ENCODE measurements at places on chromosomes 6 and 20.

- no peak for DNase-seq
Measured at GRCh38 chr20:41300383-41300782, 17.1 kb downstream of the ZHX3 start.

GRCh38 chr6:145375502-145375901 is 359.8 kb downstream of the EPM2A start:
- no peak for DNase-seq

GRCh38 chr6:30102414-30102969 is 10.4 kb downstream of the TRIM31 start:
- DNase-seq: no peak

- no peak for DNase-seq
Measured at GRCh38 chr20:45695496-45695895, 6.3 kb upstream of the WFDC13 start.

GRCh38 chr20:24724982-24725533 is 224.0 kb upstream of the CST7 start:
- no peak for DNase-seq

DNA sequence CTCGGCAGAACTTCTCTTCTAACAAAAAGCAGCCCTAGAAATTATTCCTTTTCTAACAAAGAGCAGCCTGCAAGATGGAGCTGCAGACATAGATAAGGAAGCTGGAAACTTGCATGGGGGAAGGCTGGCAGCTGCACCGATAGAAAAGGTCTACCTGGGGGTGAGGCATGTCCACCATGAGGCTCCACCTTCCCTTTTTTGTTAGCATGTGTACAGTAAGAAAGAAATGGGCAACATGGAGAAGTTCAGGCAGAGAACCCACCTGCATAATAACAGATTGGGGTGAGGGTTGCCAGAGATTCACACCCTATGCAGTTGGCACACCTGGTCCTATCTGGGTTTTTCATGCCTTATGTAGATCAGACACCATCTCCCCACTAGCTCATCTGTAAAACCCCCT is 25.4 kb downstream of the ZNF311 start:
- DNase-seq: no peak

DNA sequence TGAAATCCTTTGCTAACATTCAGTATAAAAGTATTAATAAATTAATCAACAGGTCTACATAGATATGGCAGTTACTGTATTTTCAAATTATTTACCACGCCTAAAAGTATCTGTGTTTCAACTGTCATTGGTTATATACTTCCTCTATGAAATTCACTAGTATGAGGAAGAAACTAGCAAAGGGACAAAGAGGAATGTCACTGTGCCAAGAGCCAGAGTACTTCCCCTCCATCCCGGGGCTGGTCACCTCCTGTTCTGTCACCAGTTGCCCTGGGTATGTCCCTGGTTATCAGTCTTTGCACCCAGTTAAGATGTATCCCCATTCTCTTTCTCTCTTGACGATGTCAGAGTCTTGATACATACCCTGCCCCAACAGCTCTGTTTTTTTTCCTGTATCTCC is 476.8 kb upstream of the SOX4 start:
- DNase-seq: no peak

- no peak for DNase-seq
Measured at GRCh38 chr20:54190217-54190616, 16.4 kb upstream of the CYP24A1 start.

GRCh38 chr6:70282919-70283461 is 19.9 kb downstream of the COL9A1 start:
- DNase-seq: no peak

- no peak for DNase-seq
Measured at GRCh38 chr20:18164356-18164755, 26.7 kb downstream of the KAT14 start.

GRCh38 chr6:137800762-137801161 is 66.3 kb upstream of the TNFAIP3 start:
- no peak for DNase-seq

DNA sequence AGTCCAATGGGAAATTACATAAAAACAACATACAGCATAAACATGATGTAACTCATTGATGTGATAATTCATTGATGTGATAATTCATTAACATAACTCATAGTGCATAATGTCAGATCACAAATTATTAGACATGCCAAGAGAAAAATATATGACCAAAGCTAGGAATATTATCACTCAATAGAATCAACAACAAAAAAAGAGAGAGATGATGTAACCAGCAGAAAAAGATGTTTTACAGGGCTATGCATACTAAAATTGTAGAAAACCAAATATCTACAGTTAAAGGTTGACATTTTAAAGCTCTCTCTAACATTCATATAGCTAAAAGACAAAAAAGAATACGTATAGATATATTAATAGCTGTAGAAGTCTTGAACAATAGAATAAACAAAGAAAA is 1067.2 kb upstream of the ADGRB3 start:
- no peak for DNase-seq

DNA sequence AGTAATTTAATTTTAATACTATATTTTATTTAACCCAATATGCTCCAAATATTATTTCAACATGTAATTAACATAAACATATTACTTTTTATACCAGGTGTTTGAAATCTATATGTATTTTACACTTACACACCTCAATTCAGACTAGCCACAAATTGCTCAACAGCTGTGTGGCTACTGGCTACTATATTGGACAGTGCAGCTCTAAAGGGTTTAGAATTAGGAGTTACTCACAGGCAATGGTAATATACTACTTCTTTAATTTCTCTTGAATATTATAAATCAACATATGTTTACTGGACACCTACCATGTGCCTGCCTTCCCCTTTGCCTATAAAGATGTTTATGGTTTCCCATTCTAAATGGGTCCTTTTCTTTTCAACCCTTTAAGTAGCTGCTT is 2.3 kb downstream of the MTRF1L start:
- DNase-seq: no peak

- DNase-seq: peak; percentile 53
Measured at GRCh38 chr6:44126320-44127149, 717 bp downstream of the MRPL14 start.

GRCh38 chr6:139198529-139199288 is 63.8 kb downstream of the HECA start:
- DNase-seq: no peak

GRCh38 chr6:114312931-114313330 is 29.9 kb downstream of the HS3ST5 start:
- no peak for DNase-seq

GRCh38 chr6:90131614-90132423 is 164.8 kb downstream of the BACH2 start:
- DNase-seq: no peak

- DNase-seq: peak; percentile 53
Measured at GRCh38 chr20:667351-668034, 8.1 kb downstream of the SCRT2 start.

- DNase-seq: no peak
Measured at GRCh38 chr6:47109281-47109680, 67.1 kb upstream of the ADGRF1 start.

DNA sequence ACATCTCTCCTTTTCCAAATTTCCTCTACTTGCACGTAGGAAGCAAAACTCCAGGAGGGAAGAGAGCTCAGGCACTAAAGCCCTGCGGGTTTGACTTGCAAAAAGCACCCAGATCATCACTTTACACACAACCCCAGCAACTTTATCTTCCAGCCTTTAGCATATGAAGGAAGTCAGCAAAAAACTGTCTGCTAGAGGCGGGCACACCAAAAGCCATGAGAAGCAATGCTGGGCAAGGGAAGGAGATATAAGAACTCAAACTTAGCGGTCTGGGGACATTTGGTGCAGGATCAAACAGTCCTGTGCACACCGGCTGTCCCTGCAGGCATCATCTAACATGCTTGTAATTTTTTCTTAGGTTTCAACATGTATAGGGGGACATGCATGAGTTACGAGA is 113.3 kb downstream of the JPH2 start:
- DNase-seq: no peak

GRCh38 chr20:15986690-15987089 is 586.6 kb downstream of the KIF16B start:
- DNase-seq: no peak

DNA sequence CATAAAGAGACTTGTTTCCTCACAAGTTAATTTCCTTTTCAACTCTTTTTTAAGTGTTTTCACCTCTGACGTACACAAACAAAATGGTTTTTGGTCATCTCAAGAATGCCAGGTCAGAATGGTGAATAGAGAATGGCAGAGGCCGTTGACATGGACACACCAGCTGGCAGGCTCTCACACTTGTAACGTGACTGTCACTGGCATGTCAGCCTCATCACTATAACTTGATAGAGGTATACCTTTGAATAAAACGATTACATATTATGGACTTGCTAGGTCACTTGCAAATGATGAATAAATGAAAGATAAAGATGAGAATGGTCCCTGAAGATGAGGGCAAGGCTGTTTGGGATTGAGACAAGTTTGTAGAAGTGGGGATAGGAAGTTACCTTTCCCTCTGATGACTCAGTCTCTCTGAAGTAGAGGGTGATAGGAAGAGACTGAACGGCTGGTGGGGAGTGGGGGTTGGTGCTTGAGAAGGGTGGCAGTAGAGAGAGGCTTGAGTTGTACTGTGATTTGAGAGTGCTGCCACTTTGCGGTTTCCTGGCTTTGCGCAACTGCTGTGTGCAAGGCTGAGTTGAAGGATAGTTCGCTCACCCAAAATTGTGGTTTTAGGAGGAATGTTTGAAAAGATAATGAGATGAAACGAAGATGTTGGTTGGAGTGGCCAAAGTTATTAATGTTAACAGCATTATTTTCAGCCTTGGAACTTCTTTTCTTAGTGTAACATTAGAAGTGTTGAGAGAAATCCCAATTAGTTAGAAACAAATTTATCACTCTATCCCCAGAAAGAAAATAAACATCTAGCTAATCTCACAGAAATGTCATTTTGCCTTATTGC is 30.3 kb downstream of the TBPL1 start:
- peak; percentile 31 for DNase-seq

- no peak for DNase-seq
Measured at GRCh38 chr20:12906361-12906760, 102.4 kb upstream of the SPTLC3 start.

DNA sequence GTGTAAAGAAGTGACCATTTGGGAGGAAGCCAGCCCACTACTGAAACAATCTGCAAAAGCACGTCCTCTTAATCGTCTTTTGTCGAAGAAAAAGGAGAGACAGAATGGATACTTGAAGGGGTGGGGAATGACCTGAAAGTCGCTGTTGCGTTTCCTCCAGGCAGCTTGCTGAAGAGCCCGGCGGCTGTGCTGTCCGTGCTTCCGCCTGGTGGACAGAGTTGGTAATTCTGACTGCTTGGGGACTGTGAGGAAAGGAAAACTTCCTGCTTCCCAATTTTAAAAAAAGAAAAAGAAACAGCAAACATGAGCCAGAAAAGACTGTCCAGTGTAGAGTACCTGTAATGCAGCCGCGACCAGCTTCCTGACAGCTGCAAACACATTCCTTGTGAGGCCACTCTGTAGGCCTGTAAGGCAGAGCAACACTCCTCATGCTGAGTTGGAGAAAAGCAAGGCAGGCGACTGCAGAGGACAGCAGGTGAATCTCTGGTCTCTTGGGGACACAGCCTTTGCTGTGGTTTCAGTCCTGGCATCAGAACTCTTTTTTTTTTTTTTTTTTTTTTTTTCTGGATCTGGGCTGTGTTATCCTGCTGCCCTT is 251.1 kb upstream of the TBX18 start:
- DNase-seq: no peak

DNA sequence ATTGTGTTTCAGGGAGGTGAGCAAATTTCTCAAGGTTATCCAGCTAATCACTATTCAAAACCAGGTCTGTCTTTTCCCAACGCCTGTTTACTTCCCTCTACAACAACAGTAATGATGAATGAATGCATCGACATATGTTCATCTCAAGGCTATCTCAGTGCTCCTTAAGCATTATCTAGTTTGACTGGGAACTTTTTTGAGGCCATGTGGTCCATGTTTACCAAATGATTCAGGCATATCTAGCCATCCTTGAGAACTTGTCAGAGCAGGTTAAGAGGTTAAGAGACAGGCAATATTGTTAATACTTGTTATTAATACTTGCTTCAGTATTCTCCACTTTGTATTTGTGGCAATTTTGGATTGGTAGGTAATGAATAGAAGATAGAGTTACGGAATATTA is 1038.4 kb upstream of the FLRT3 start:
- DNase-seq: no peak

GRCh38 chr6:128569732-128570679 is 49.6 kb upstream of the PTPRK start:
- DNase-seq: no peak

- DNase-seq: no peak
Measured at GRCh38 chr20:61166324-61166723, 85.7 kb upstream of the CDH4 start.

DNA sequence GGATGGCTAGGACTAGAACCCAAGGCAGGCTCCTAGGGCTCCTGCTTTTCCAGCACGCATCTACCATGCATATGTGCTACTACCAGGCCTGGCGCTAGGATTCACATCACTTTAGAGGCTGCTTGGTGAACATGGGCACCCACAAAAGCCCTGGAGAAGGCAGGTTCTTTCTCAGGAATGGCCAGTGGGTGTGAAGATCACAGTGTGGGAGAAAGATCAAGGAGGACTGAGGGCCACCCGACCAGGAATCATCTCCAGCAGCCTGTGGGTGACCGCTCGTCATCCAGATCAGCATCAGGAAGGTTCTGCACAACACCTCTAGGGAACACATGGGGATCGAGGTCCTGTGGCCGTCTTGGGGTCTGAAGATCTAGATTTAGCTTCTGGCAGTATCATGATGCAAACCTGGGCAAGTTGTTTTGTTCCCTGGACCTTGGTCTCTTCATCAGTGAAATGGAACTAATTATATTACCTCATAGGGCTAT is 27.3 kb downstream of the SRSF3 start:
- DNase-seq: no peak

GRCh38 chr6:2659882-2660281 is 90.8 kb downstream of the MYLK4 start:
- no peak for DNase-seq

DNA sequence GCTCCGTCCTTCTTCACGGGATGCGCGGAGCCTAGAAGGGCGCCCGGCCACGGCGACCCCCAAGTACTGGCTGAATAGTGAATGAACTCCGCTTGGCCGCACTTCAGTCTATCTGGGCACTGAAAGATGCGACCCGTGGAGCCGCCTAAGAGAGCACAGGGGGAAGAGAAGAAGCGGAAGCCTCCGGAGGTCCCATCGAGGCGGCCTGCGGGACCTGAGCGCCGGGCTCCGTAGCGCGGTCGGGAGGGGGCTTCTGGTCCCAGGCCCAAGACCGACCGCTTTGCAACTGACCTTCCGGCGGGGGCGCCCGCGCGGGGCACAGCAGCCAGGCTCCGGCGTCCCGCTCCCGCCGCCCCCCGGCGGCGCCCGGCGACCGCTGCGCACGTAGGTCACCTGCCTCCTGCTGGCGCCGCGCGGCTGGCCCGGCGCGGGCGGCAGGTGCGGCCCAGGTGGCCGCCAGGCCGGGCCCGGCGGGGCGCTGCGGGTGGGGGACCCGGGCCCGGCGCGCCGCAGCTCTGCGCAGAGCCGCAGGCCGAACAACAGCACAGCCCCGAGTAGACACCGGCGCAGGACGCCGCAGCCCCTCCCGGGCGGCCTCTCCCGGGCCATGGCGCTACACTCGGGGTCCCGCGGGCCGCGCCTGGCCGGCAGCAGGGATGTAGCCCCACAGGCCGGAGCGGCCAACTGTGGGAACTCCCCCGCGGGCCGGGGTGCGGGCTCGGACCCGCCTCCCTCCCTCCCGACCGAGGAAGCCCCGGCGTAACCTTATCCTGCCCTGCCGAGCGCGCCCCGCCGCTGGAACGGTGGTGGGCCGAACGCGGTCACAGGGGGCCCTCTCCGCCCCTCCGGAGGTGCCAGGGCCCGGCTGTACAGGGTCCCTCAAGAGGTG is at the start of gene METTL24:
Gene METTL24, minus strand, starts transcription at position 686 of the 889 bp plus-strand sequence. Its CDS starts 77 bp downstream, at position 609.
- no peak for DNase-seq

- DNase-seq: no peak
Measured at GRCh38 chr6:138289739-138290138, 71.4 kb upstream of the PBOV1 start.

- peak; percentile 0 for DNase-seq
Measured at GRCh38 chr20:26209171-26209941, 512.7 kb upstream of the ZNF337 start.
